ENCODE measurements at places on chromosomes 6 and 20.

DNA sequence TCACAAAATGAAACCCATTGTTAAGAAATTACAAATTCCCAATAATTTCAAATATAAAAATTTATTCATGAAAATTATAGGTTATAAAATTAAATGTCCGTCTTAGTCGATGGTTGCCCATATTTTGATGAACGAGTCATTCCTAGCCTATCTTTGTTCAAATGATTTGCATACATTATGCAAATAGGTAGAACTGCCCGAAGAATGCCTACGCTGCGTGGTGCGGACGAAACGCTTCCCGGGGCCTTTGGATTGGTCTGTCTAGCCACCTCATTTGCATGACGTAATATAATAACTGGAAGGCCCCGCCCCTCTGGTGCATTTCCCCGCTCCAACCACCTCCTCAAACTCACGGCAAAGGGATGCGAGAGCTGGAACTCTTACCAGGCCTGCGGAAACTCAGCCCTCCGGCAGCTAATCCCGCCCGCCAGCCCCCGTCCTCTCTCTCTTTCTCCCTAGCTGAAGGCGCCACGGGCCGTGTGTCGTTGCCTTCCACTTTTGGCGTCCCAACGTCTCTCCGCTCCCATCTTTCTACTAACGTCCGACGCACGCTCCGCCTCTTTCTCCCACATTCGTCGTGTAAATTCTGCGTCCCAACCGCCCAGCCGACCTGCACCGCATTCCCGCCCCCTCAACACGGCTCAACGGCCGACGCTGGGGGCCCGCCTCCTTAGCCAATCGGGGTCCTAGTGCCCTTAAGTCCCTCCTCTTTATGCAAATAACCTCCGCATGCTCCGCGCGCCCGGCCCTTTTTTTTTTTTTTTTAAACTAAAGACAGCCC lies 520 bp upstream of the PRRC2A start:
- DNase-seq, result peak; percentile 99

DNA sequence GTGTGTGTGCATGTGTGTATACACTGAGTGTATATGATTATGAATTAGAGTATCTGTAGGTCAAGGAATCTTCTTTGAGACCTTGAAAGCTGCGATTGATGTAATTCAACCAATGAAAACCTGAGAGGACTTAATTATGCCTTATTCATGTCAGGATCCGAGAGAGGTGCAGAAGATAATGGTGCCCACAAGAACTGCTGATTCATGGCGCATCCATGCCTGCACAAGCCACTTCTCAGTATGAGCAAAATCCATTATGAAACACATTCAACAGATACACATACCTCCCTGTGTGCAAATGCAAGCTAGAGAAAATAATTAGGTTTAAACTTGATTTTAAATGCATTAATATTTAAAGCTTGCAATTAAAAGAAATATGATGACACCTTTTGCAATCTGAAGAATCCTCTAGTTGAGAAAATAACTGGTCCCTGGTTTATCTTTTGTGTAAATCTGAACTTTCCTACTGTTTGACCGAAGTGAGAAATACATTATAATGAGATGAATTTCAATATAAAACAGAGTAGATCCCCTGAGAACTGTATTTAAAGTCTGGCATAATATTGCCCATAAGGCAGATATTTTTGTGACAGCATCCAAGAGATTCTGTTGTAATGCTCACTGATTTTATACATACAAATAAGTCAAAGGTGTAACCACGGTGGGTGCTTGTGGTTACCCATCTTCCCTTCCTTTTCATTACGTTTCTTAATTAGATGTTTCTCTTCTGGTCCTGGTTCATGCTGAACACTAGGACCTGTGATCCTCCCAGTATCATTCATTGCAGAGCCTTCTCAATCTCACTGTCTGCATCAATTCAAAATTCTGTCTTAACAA lies 45.6 kb downstream of the LY86 start:
- no peak for DNase-seq

DNA sequence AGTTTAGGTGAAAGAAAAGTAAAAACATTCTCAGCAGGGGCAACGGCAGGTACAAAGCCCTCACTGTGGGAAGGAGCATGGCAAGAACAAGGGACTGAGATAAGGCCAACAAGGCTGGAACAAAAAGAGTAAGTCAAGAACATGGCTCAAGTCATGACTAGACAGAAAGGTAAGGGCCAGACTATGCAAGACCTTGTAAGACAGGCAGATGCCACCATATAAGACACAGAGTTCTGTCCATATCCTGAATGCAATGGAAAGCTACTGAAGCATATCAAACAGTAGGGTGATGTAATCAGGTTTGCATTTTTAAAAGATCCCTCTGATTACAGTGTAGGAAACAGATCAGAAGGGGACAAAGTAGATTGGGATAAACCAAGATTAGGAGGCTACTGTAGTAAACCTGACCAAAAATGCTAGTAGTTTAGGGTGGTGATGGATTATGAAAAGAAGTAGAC lies 5.5 kb downstream of the REV3L start:
- peak; percentile 62 for DNase-seq

GRCh38 chr6:55182016-55182650 lies 7.8 kb downstream of the HCRTR2 start:
- DNase-seq, result peak; percentile 14

- DNase-seq, result no peak
These were observed 406.4 kb upstream of the PLCB4 start for GRCh38 chr20:8662433-8662954.

DNA sequence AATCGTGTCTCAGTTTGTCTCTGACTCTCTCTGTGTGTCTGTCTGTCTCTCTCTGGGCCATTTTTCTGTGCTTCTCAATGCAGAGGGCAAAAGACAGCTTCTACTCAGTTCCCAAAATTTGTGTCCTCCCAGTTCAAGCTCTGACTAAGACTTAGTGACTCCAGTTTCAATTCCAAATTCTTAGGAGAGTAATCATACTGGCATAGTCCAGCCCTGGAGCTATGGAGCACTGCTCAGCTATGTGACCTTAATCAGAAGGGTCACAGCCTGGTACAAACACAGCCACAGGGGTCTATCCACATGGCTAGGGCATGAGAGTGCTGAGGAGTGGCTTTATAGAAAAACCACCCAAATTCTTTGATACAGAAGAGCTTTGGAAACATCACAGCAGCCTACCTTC lies 91.9 kb downstream of the FOXF2 start:
- no peak for DNase-seq

- DNase-seq, result no peak
These were observed 36.0 kb downstream of the ADNP start for GRCh38 chr20:50895111-50895830.

DNA sequence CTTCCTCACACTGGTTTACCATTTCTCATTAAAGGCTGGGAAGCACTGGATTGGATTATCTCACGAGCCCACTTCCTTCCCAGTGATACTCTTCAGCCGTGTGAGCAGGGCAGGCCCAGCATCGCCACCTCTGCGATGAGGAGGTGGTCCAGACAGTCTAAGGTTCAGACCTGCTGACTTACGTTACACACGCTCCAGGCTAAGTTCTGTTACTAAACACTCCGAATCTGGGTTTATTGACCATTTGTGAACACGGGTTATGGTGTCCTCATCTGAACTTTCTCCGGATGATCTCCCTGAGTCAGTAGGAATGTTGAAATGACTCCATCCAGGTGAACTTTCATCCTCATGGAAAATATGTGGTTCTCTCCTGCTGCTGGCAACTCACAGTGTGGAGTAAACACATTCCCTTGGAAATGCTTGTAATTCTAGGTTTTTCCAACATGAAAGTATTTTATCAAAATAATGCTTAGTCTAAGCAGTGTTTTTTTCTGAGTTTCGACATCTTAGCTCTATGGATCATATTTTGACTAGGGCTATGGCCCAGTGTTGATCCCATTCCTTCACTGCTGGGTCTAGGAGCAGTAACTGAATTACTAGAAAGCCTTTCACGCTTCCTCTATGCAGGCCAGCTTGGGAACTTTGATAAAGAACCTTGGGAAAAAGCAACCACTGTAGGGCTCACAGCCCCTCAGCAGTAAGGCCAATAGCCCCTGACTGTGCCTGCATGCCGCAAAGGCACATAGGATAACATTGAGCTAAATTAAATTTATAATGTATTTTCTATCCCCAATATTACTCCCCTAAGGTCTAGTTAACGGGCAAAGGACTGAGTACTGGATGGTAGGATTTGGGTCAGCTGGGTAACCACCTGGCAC lies 37.7 kb upstream of the PXDC1 start:
- no peak for DNase-seq

GRCh38 chr20:44187054-44187771 lies at the start of gene JPH2:
Gene JPH2 (minus strand): TSS chr20:44187188. CDS start chr20:44186705, 483 bp downstream.
- DNase-seq, result no peak

- no peak for DNase-seq
These were observed 106.8 kb downstream of the RNF144B start for GRCh38 chr6:18493925-18494324.

DNA sequence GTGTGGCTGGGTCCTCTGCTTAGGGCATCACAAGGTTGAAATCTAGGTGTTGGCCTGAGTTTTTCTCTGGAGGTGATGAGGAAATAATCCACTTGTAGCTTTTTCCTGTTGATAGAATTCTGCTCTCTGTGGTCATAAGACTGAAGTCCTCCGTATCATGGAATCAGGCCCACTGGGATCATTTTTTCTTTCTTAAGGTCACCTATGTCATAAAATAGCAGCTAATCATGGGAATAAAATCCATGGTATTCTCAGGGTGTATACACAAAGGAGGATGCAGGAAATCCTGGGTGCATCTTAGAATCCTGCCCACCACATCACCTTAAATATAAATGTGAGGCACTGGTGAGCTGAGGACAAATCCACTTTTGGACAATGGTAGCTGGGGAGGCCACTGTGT lies 72.7 kb downstream of the PRDM1 start:
- no peak for DNase-seq

DNA sequence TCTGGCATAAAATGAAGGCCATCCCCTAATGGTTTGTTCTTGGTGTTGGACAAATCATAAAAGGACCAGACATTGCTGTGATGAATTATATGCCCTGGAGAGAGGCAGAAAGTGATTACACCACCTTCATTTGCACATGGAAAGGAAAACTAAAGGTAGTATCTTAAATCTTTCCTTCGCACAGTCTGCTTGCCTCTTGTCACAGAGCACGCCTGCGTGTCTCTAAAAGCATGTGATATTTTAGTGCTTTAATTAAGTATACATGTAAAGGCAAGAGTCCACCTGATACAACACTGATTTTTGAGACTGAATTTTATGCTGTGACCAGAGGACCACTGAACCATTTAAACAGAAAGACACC lies 28.8 kb upstream of the PLAGL1 start:
- no peak for DNase-seq

- DNase-seq, result no peak
These were observed 558.7 kb upstream of the MMS22L start for GRCh38 chr6:97841763-97842162.

- DNase-seq, result no peak
These were observed 29.8 kb downstream of the SYNJ2 start for GRCh38 chr6:158011478-158011920.

DNA sequence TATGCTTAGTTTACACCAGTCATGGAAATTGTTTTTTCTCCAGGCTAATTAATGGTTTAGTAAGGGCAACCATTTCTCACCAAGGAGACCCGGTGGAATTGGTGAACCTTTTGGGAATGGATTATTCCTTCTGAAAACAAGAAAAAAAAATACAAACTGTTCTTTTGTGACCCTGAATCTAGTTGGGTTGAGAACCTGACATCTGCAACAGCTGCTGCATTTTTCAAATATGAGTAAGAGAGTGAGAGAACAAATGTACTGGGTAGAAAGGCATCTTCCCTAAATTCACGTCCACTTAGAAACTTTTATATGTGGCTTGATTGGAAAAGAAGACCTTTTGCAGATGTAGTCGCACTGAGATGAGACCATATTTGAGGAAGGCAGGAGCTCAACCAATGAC lies 553.4 kb upstream of the EPHA7 start:
- DNase-seq, result no peak

- DNase-seq, result no peak
These were observed 144.8 kb downstream of the BACH2 start for GRCh38 chr6:90151576-90152422.

DNA sequence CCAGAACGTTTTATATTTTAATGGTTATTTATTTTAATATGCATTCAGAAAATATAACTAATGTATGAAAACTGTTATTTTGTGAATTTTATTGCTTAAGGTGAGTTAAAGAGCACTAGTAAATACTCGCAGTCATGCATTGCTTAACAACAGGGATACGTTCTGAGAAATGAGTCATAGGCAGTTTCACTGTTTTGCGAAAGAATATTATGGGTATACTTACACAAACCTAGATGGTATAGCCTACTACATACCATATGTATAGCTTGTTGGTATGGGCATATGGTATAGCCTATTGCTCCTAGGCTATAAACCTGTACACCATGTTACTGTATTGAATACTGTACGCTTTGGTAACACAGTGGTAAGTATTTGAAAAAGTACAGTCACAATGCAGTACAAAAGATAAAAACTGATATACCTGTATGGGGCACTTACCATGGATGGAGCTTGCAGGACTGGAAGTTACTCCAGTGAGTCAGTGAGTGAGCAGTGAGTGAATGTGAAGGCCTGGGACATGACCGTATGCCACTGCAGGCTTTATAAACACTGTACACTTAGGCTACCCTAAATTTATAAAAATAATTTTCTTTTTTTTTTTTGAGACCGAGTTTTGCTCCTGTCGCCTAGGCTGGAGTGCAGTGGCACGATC lies 38.5 kb downstream of the ARFGEF2 start:
- no peak for DNase-seq

GRCh38 chr6:501891-502601 lies 110.5 kb downstream of the IRF4 start:
- DNase-seq, result no peak

- DNase-seq, result no peak
These were observed 13.7 kb upstream of the MLN start for GRCh38 chr6:33817489-33817888.

GRCh38 chr20:4813076-4813862 lies 91.6 kb downstream of the PRND start:
- DNase-seq, result peak; percentile 16

GRCh38 chr6:17289630-17290061 lies 8.5 kb downstream of the RBM24 start:
- no peak for DNase-seq

- DNase-seq, result no peak
These were observed 87.7 kb downstream of the RREB1 start for GRCh38 chr6:7195339-7196018.

DNA sequence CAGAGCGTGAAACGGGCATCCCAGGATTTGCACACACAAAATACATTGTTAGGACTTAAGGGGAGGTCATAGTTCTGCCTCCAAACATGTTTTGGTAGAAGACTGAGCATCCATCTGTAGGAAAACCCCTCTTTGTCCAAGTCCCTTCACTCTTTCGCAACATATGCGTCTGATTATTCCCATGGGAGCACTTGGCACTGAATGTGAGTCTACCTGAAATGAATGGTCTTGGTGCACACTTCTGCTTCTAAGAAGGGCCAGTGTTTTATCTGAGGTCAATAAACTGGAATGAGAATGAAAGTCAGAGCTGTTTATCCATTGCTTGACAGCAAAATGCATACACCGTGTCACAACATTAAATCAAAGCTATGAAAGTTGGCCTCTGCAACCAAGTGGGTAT lies 33.0 kb downstream of the GJA10 start:
- no peak for DNase-seq

Measured in GF-D8 (cell line).